NCI-H526 treated with DMSO at 0.1 percent for 48 hours (cell line): ENCODE measurements at places on chromosomes 6 and 20.

GRCh38 chr6:95545686-95546085 lies 31.6 kb upstream of the MANEA start:
- DNase-seq: no peak

DNA sequence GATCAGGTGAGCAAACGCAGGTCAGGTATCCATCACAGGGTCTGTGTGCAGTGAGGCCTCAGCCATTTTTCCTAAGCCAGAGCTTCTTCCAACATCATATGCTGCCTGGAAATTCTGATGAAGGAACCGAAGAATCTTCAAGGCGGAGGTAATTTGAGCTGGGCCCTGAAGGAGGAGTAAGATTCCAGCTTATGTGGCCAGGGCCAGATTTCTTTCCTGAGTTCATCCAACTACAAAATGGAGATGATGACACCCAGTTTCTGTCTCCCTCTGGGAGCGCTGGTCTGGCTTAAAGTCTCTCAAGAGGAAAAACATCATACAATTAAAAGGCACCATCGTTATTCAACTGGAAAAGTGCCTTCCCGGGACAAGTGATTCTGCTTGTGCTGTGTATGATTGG lies 6.9 kb upstream of the MANBAL start:
- no peak for DNase-seq

DNA sequence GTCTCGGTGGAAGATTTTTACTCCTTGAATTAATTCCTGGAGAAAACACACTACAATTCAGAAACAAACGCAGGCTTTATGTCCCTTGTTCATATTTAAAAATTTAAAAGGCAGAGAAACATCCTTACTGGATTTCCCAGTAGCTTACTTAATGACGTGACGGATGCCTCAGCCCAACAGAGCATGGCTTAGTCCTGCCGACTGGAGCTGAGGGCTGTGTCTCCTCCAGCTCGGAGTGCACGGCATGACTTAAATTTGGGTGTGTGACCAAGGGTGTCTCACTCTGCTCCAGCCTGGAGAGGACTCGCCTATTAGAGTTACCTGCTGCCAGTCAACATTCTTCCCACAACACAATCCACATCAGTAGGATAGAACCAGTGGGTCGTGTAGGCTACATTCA lies 107.1 kb downstream of the PSMB1 start:
- no peak for DNase-seq

GRCh38 chr6:31402324-31403282 lies 792 bp upstream of the MICA start:
- DNase-seq: no peak

DNA sequence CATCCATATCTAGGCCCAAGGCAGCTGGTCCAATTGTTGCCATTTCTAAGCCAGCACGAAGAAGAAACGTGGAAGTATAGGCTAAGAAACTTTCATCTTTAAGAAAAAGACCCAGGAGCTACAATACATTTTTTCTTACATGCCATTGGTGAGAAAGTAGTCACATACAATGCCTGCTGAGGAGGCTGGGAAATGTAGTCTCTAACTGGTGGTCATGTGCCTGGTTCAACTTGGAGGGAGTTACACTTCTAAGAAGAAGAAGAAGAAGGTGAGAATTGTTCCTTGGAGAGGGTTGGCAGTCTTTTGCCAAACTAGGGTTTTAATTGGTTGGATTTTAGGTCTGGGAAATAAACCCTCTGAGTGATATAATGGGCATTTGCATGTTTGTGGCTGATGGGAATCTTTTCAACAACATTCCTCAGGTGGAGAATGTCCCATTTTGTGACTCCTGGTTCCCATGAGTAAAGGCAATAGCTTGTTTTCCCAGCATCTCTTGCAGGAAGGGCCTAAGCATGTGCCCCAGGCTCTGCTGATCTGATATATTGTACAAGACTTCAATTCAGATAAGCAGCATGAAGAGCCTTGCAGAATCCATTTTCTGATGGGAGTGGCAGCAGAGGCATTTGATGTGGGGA lies 47.0 kb upstream of the PREP start:
- DNase-seq: no peak

GRCh38 chr6:167588920-167589614 lies 237.6 kb upstream of the AFDN start:
- DNase-seq: no peak

- no peak for DNase-seq
Observed at GRCh38 chr6:136323431-136324112, 33.9 kb upstream of the BCLAF1 start.

GRCh38 chr6:2866171-2866846 lies 24.6 kb upstream of the SERPINB1 start:
- no peak for DNase-seq

GRCh38 chr6:14132244-14132920 lies 14.8 kb downstream of the CD83 start:
- no peak for DNase-seq

DNA sequence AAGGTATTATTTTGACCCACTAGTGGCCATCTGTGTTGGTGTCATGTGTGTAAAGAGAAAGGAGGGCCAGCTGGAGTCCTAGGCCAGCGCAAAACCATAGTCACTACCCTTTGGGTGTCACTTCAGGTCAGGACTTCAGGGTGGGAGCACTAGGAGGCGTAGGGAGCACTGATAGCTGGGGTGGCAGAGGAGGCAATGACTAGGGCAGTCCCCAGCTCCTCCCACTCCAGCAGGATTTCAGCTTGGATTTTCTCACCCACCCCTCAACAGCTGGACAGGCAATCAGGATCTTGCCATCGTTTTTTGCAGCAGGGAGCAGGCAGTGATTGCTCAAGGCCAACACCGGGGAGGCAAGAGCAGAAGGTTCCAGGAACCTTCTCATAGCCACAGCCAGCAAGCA lies 4.2 kb upstream of the HLA-DOA start:
- DNase-seq: no peak

- DNase-seq: no peak
Observed at GRCh38 chr20:19348582-19348981, 136.1 kb downstream of the SLC24A3 start.

GRCh38 chr6:157276731-157277130 lies 46.6 kb downstream of the TMEM242 start:
- no peak for DNase-seq

DNA sequence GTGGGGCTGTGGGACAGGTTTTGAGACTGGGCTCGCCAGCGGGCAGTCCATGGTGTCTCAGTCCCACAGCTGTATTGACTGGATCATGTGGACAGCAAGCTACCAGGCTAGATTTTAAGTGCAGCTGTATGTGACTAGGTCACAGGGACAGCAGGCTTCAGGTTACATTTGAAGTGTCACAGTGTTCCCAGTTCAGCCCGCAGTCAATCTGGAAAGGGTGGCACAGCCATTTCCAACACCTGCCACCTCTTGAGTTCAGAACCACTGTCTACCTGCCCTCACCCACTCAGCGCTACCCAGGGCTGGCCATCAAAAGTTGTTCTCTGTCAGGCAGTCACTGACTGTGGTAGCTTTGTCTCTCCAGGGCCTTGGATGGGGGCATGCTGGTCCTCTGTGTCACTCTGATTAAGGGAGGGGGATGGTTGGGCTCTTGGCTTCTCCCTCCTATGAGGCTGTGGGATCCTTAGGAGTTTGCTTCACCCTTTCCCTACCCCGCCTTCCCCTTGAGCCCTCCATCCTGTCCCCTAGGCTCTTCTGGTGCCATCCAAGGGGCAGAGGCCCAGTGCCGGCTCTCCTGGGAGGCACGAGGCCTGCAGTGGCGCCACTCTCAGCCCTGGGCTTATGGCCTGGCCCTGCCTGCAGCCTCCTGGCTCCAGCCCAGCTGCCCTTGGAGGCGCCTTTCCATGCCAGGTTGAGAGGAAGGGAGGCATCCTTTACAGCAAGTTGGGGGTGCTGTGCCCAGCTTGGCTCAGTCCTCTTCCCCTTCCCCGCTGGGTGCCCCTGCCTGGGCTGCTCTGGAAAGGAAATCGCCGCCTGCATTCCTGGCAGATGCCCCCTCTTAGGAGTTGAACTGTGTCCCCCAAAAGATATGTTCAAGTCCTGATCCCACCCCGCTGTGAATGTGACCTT lies 44.9 kb downstream of the PNLDC1 start:
- no peak for DNase-seq

GRCh38 chr6:89763550-89763949 lies 56.0 kb downstream of the MDN1 start:
- no peak for DNase-seq

DNA sequence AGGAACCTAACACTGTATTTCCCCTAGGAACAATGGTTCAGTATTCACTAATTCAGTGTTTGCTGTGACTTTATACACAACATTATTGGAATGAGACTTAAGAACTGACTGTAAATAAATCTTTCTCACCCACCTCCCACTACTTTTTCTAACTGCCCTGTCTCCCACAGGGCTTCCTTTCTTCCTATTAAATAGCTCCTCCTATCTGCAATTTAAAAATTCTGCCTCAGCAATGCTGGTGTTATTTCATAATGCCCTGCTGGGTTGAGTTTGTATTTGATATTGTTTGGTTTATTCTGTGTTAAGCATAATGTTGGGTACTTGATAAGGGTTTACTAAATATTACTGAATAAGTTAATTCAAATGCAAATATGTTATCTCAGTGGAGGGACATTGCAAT lies 573.1 kb upstream of the RNF217 start:
- DNase-seq: no peak

DNA sequence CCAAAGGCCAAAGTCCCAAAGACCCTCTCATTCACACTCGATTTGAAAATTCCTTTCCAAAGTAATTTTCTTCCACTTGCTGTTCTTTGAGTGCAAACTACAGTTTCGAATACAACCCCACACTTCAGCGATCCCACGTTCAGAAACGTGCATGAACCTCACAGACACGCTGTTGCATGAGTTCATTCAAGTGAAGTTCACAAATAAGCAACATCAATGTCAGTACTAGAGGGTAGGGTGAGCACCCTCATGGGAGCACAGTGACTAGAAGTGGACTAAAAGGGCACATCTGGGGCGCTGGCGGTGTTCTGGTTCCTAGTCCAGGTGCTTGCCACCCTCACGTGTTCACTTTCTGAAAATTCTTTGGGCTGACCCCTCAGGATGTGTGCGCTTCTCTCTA lies 59.0 kb downstream of the FAM50B start:
- no peak for DNase-seq

DNA sequence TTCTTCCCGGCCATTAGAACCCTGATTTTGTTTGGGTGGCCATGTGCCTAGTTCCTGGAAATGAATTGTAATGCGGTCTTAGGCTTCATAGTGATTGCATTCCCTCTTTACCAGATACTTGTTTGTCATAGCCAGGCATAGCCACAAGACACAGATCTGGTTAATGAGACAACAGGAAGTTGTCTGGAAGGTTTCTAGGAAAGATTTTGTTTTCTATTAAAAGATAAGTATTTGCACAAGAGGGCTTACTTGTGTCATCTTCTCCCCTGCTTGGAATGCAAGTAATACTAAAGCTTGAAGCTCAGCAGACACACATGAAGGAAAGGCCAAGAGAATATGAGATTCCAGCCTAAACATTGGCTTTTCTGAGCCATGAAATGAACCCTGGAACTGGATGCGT lies 12.9 kb downstream of the FARS2 start:
- no peak for DNase-seq

- no peak for DNase-seq
Observed at GRCh38 chr20:44356353-44356723, 839 bp downstream of the HNF4A start.

GRCh38 chr6:118644007-118644406 lies 7.4 kb downstream of the CEP85L start:
- DNase-seq: no peak

DNA sequence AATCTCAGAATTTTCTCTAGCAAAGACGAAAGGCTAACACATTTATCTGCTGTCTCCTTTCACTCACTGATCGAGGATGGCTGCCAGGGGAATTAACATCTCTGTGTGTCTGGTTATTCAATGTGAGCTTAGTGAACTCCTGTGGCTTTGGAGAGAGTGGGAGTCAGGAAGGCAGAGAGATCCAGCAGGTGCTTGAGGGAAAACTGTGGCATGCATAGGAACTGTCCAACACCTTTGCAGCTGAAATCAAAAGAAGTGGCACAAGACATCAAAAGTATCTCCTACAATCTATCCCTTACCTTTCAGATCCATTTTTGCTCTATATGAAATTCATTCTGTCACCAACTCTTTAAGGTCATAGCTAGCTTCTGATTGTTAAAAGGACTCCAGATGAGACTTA lies 11.8 kb upstream of the FAM184A start:
- no peak for DNase-seq

GRCh38 chr6:67210450-67210849 lies 1424.6 kb upstream of the ADGRB3 start:
- DNase-seq: no peak

DNA sequence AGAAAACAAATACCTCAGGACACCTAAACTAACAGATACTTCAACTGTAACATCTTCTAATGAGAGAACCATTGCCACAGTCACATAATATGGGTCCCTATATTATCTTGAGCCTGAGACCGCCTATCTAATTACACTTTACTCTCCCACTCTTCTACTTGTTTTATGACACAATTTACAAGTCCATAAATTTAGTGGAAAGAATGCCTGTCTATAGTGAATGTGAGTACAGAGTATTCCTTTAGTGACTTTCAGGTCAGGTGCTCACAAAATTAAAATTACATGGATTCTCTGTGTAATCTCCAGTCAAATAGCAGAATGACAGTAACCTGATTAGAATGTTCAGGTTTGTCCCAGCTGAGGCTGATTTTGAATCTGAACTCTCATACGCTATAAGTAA lies 624.1 kb downstream of the PKHD1 start:
- no peak for DNase-seq

- DNase-seq: no peak
Observed at GRCh38 chr6:100704961-100705360, 176.2 kb downstream of the ASCC3 start.

DNA sequence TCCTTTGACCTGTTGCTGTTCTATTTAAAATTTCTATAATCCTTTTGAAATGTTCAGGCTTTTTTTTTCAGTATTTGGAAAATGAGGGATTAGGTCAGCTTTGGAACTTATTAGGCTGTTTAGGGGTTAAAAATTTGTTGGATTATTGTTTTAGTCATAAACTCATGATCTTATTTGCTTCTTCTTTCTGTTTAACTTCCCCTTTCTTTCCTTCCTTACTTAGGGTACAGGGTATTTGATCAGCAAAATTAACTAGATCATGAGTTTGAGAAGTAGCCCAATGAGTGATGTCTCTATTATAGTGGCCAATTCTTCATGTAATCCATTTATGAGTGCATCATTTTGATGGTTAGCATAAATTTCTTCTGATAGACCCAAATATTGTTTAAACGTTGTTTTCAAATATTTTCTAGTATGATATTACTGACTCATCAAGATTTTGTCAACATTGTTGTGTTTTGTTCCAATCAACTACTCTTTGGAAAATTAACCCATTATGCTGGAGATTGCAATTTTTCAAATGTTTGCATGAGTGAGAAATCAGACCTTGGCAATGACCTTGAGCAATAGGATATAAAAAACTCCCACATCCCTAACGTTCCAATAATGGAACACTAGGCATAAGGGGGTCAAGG lies 94.4 kb downstream of the OTOR start:
- DNase-seq: no peak

- DNase-seq: no peak
Observed at GRCh38 chr6:160110586-160111123, 11.0 kb upstream of the SLC22A1 start.

GRCh38 chr6:72642435-72642834 lies 20.6 kb downstream of the KCNQ5 start:
- peak; percentile 34 for DNase-seq
